Stimulated activated CD4-positive, alpha-beta T cell treated with anti-CD3 and anti-CD28 coated beads, Interleukin-12 subunit alpha, Interleukin-12 subunit beta, amount 100 ng/mL, for 4 hours (primary cell): ENCODE measurements at places on chromosomes 7 and 10.
A peak's percentile ranks its signal among the peaks of the same experiment; 100 is the strongest.

DNA sequence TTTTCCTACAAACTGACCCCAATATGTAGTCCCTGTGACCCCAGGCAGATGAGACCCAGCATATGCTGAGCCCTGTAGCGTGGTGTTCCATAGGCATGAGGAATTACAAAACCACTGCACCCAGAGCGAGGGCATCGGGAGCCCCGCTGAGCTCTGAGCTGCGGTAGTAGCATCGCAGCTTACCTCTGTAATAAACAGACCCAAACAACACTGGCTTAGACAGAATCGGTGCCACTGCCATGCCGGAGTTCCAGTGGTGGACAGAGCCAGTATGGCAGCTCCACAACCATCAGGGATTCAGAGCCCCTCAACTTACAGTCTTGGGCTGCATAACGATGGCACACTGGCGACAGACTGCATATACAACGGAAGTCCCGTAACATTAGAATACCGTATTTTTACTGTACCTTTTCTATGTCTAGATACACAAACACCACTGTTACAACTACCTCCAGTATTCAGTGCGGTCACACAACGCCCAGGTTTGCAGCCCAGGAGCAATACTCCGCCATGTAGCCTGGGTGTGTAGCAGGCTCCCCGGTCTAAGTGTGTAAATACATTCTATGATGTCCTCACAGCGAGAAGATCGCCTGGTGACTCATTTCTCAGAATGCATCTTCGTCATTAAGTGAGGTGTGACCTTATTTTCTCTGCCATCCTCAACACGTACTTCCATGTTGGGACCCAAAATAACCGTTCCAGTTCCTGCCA is 68.8 kb downstream of the PROSER2 start:
- DNase-seq = no peak

GRCh38 chr7:101363734-101364374 is 1.2 kb downstream of the COL26A1 start:
- peak; percentile 67 for DNase-seq

DNA sequence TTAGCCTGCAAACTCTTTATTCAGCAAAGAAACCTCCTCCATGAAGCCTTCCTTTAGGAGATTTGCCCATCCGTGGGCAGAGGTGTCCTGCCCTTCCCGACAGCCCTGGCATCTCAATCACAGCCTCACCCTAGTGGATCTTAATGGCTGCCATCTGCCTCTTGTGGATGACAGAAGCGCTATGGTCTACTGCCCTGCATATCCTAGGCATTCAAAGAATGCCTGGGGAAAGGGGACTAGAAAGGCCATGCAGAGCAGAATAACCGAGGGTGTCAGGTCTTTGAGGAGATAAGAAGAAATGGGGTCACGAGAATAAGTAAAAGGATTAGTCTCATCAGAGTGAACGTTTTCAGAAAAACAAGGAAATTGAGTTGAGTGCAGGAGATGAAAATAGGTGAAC is 57.7 kb upstream of the SPOCK2 start:
- no peak for DNase-seq

DNA sequence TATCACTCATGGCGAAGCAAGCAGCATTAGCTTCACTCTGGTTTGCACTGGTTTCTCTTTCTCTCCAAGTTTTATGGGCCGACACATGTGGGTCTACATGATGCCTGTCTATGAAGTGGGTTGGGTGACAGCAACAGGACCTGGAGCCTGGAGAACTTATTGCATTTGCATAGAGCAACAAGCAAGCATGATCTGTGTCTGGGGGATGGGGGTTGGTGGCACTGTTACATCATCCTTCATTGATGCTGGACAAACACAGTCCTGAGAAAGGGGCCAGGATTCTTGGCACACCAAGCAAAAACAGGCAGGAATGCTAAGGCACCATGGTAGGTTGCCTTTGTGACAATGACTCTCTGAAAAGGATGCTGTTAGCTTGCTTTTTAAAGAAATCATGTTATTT is 266.2 kb upstream of the CDC14C start:
- no peak for DNase-seq

DNA sequence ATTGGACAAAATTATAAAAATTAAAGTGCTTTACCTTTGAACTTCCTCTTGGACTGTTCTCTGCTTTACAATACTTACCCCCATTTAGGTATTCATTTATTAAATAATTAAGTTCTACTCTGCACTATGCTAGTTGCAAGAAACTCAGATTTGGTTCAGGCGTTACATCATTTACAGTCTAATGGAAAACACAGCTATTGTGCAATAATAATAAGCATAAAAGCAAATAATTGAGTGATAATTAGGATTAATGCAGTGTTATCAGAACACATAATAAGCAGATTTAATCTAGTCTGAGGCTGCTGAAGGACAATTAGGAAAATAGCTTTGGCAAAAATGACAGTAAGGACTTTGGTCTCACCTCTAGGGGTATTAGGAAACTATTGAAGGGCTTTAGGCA is 493.2 kb upstream of the ADARB2 start:
- no peak for DNase-seq

GRCh38 chr10:78811174-78811573 is 257.6 kb upstream of the ZMIZ1 start:
- no peak for DNase-seq

- no peak for DNase-seq
Measured at GRCh38 chr10:118922226-118922625, 107.3 kb upstream of the NANOS1 start.

DNA sequence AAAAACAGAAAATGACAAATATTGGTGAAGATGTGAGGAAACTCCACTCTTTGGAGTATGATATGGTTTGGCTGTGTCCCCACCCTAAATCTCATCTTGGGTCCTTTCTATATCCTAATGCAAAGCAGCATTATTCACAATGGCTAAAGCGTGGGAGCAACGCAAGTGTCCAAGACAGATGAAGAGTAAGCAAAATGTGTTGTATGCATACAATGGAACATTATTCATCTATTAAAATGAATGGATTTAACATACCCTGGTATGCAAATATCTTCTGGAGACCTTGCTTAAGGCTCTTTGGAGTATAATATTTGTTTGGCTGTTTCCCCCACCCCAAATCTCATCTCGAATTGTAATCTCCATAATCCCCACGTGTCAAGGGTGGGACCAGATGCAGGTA is 839.8 kb upstream of the POM121L12 start:
- no peak for DNase-seq

DNA sequence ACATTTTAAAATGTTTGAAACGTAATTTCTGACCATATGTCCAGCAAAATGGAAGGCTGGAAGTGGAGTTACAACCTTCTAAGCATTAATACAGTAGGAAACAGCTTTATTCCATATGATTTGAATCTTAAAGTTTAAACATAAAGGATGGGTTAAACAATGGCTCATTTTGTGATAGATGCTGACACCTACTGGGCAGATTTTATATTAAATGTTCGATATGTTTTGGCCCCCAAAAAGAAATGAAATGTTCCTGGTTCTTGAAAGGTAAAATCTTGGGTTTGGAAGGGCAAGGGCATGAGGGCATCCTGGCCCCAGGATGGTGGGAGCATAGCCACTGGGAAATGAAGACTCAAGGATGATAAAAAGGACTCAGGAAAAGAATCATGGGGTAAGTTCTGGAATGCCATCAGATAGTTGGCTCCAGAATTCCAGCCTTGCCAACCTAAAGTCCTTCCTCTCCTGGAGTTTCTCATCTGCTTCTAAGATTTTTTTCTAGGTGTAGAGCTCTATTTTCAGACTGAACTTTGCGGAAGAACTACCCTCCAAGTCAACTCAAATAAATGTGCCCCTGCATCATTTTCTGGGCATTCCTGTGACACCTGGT is 34.6 kb upstream of the SLC35G1 start:
- no peak for DNase-seq
